Karpas-422 (cell line): ENCODE measurements at places on chromosomes 2 and 18. TPM values are rescaled to one million over a fixed set of nuclear protein-coding genes. Genes with fewer than 3 reads are reported as not detected.
A peak's percentile ranks its signal among the peaks of the same experiment; 100 is the strongest.

The MPHOSPH10 gene
- 24.4 and 26.8 TPM in 2 replicates for total RNA-seq

The ARHGAP25 gene
- 172 and 213 TPM in 2 replicates for total RNA-seq

The COPS8 gene
- 105 and 133 TPM in 2 replicates for total RNA-seq

The CD8B2 gene
- total RNA-seq, result not detected in 2 replicates

The CACNB4 gene
- total RNA-seq, result 0.11 and 0.22 TPM in 2 replicates

The SAG gene
- not detected in 2 replicates for total RNA-seq

- no peak for DNase-seq
Observed at GRCh38 chr18:805008-805754, 6.9 kb downstream of the YES1 start.

DNA sequence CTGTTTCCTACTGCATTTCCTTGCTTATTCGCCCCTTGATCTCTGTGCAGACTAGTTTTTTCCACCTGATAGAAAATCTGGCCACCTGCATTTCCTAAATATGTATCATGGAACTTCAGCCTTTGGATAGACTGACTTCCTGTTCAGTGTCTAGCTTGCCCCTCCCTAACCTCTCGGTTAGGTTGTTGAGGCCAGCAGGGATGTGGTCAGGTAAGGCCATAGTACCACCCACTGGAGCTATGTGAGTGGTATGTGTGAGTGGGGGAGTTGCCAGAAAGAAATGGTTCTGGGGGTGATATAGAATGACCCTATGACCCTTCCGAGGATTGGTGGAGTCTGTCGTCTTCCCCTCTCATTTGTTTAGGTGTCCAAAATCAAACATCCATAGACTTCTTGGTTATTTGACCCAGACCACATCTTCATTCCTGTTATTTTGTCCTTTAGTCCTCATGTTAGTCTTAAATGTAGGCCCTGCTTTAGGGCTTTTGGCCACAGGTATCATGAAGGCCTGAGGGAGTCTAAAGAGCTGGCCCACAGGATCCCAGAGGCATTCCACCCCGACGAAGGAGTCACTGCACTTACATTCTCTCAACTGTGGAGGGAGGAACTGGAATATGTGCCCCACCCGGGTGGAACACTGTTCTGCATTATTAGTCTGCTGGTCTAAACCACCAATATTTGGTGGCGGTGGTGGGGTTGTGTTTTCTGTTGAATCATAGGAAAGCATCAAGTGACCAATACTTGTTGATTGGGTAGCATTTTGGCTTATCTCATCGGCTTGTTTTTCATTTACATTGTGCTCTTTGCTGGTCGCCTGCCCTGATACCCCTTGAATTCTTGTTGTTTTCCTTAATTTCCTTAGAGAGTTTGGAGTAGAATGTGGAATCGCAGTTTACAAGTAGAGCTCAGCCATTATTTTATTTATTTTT lies 21.9 kb downstream of the CAB39 start:
- DNase-seq, result no peak

DNA sequence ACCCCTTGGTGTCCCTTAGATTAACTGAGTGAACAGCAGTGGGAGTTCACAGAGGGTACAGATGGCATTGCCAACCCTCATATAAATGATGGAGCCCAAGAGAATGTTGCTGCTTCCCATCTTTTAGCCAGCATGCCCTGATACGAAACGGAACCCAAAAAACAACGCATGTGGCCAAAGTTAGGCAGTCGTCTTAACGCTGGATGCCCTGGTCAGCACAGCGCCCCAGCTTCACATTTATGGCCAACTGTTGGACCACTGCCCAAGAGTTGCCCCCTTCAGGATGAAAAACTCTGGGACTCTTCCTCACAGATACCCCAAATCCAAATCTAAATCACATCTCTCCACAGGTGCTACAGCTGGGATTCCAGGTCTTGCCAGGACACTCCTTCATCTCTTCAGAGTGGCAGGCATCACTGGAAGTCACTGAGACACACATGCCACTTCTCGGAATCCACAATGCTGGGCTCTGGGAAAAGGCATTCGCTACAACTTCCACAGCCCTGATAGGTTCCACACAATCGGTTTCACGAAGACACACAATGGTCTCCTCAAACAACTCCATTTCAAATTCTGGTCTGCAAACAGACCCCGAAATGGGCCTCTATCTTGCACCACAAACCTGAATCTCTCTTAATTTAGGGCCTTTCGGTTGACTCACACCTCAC lies 44.6 kb downstream of the LONRF2 start:
- no peak for DNase-seq

- DNase-seq, result no peak
Observed at GRCh38 chr2:199988151-199988550, 32.8 kb downstream of the MAIP1 start.

GRCh38 chr2:26017464-26018183 lies 16.3 kb upstream of the RAB10 start:
- no peak for DNase-seq

- DNase-seq, result peak; percentile 91
Observed at GRCh38 chr2:232327105-232328031, 51.2 kb upstream of the ALPP start.

GRCh38 chr2:12008425-12009061 lies 262.1 kb downstream of the LPIN1 start:
- no peak for DNase-seq

DNA sequence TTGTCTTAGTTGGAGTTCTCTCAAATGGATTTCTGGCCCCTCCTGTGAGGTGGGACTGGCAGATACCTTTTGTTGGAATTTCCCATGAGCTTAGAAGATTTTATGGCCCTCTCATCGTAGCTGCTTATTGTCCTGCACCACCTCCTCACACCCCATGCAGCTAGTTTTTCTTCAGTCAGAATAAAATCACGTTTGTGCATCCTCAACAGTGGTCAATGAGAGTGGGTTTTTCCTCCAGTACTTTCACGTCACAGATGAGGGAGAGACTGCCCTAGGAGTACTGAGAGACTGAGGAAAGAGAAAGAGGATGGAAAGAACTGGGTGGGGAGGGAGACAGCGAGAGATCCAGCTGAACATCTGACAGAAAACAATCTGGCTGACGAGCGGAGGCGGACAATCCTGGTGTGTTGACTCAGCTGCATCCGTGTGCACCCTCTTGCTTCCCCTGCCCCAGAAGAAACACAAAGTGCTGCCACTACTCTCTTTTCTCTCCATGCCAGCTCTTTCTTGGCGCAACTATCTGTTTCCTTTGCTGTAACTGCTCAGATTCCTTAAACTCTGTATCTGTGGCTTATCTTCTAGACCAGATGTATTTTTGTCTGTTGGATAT lies 7.4 kb downstream of the RAPGEF4 start:
- no peak for DNase-seq

DNA sequence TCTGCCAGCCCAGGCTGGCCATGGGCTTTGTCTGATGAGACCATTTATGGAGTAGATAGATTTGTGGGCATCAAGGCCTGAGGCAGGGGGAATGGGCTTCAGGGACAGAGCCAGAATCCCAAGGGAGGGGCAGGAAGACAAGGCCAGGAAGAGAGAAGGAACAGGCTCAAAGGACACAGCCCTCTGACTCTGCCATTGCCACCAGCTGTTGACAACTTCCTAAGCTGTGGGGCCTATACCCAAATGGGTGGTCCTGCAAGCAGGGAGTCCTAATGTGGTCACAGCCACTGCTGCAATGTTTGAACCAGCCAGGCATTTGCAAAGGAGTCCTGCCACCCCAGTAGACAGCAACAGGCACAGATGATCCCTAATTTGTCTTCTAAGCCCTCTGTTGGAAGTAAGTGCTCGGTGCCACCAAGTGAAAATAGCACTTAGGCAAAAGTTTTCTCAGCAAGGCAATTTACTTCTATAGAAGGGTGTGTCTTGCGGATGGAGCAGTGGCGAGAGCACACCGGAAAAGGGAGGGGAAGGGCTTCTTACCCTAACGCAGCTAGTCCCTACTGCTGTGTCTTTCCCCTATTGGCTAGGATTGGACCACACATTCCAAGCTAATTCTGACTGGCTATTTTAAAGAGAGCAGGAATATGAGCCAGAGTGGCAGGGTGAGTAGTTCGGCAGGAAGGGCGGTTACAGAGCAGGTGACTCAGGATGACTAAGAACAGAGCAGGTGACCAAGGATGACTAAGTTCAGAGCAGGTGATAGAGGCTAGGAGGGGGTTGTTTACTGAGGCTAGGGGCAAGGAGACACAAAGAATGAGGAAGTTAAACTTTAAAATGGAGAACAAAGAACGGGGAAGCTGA lies 47.2 kb downstream of the C1QL2 start:
- no peak for DNase-seq

DNA sequence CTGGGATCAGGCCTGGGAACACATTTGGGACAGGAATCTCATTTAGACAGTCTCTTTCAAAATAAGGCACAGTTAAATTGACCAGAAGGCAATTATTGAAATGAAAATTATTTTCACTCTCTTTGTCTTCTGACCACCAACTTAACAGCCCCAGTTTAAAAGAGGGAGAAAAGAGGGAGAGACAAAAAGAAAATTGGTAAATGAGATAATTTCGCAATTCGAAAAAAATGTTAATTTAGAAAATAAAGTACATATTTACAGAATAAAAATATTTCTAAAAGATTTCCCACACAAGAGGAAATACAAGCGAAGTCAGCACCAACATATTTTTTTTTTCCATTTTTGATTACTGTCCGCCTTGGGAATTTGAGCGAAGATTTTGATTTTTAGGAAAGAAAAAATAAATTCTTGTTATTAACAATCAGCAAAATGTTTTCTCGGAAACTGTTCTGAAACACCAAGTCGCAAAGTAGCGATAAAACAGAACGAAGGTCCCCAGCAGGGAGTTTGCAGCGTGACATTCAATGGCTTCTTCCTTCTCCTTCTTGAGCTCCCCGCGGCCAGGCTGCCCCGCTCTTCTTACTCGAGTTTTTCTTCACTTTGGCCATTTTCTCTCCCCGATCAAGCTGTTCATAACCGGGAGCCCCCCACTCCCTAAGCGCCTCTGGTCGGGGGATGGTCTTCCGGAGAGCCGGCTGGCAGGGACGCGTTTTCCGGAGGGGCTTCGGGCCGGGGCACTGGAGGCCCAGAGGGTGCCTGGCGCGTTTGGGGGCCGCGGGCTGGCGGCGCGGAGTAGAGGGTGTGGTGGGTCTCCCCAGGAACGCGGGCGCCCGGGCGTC lies 5.0 kb downstream of the SP9 start:
- no peak for DNase-seq

DNA sequence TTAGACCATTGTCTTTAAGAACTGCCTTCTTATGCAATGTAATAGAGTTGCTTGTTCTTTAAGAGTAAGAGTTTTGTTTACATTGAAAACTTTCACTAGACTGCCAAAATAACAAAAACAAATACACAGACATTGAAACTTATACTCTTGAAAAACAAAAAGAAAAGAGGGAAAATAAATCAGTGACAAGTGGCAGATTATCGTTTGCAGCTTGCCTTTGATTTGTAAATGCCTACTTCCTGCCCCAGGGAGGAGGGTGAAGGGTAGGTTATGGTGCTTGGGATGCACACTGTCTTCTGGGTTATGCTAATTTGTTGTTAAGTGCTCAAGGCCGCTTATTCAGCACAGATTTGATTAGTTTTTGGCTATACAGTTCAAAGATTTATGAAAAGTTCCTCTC lies 198.7 kb downstream of the TGIF1 start:
- no peak for DNase-seq

DNA sequence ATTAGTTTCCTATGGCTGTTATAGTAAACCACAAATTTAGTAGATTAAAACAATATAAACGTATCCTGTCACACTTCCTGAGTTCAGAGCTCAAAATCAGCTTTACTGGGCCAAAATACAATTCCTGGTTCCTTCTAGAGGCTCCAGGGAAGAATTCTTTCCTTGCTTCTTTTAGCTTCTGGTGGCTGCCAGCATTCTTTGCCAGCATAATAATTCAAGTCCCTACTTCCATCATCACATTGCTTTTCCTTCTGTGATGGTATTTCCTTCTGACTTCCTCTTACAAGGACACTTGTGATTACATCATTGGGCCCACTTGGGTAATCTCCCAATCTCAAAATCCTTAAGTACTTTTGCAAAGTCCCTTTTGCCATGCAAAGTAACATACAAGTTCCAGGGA lies 40.6 kb downstream of the MOB4 start:
- no peak for DNase-seq

GRCh38 chr2:25131567-25132298 lies 36.6 kb downstream of the POMC start:
- no peak for DNase-seq

DNA sequence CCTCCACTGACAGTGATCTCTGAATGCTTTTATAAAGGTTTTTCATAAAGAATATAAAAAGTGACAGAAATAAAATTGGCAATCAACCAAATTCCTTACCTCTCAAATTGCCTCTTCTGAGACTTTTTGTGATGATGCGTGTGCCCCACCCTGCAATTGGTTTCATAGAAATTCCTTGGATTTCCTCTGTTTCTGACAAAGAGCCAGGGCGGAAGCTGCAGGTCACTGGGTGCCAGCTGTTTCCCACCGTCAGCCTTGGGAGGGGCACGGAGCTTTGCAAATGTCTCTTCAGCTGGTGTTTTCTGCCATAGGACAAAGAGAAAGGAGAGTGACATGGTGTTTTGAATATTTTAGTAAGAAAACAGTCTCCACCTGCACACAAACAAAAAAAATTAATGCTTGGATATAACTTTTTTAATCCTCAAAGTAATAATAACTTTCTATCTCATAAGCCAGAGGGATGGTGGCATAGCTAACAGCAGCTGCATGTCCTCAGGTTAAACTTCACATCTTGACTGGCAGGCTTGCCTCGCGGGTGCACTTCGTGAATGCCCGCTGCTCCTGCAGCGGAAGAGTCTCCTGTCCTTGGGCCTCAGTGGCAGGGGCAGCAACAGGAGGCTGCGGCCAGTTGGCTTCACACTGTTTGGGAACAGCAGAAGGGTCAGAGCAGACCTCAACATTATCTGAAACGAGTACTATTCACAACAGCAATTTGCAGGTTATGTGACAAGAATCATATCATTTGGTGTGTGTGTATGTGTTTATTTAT lies 24.7 kb downstream of the AGAP1 start:
- DNase-seq, result no peak

GRCh38 chr2:113050921-113051895 lies 1.5 kb downstream of the IL36B start:
- no peak for DNase-seq

GRCh38 chr18:275486-275885 lies 7.6 kb upstream of the THOC1 start:
- DNase-seq, result no peak

GRCh38 chr2:54054271-54054670 lies 61.1 kb upstream of the ACYP2 start:
- DNase-seq, result peak; percentile 56

DNA sequence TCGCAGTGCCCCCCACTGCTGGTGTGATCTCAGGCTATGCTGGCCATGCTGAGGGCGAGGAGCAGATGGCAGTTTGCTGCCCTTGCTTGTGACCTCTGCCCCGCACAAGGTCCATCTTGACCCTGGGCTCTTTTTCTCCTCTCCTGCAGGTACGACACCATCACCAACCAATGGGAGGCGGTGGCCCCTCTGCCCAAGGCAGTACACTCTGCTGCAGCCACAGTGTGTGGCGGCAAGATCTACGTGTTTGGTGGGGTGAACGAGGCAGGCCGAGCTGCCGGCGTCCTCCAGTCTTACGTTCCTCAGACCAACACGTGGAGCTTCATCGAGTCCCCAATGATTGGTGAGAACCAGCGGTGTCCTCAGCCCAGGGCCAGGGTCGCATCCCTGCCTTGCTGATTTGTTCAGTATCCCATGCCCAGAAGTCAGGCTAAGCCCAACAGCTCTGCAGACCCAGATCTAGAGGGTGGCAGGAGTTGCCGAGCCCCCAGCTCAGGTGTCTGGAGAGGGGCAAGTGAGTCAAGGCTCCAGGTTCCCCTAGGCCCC lies 223.8 kb downstream of the ATAD2B start:
- DNase-seq, result no peak
